ENCODE measurements at places on chromosomes 11 and 22.

DNA sequence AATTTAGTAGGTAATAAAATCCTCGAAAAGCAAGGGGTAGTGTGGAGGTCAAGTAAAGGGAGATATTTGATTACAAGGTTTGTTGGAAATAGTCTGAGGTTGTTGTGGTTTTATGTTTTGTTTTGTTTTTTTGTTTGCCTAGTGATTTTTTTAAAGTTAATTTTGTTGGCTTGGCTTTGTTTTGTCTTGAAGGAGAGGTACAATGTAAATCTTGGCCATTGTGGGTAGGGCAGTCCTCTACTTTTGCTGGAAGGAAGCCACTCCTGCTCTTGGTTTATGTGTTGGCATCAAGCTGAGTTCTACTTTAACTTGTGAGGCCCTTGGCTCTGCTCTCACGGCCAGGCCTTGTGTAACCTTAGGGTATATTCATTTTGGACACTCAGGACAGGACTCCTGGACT lies 3.2 kb downstream of the AMOTL1 start:
- no peak for DNase-seq

GRCh38 chr22:30777587-30777986 lies 82.9 kb downstream of the OSBP2 start:
- no peak for DNase-seq

- no peak for DNase-seq
Observed at GRCh38 chr22:45262931-45263462, 21.8 kb upstream of the UPK3A start.

GRCh38 chr11:41133023-41133422 lies 326.4 kb downstream of the LRRC4C start:
- no peak for DNase-seq

GRCh38 chr11:33273656-33274055 lies 16.5 kb downstream of the HIPK3 start:
- DNase-seq = no peak

DNA sequence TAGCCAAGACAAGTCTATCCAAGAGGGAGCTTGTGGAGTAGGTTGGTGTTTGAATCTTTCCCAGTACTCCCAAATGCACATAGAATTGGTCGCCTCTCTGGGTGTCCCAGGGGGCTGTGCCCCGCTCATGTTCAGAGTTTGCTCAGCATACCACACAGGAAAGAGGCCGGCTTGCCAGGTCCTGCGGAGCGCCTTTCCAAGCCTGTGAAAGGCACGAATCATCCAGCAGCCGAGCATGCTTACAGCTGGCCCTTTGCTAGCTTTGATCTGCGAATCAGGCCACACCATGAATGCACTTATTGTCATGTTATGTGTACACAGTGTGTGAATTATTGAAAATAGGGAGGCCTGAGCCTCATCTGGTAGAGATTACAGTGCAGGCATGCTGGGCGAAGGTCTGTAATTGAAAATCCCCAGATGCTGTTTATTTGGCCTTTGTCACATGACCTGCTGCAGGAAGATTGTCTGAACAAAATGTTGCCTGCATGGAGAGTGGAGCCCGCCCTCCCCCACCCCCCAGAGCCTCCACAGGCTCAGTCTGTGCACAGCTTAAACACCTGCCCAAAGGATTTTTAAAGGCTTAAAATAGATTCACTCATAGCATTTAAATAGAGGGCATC lies 163.3 kb upstream of the RASSF10 start:
- peak; percentile 75 for DNase-seq

DNA sequence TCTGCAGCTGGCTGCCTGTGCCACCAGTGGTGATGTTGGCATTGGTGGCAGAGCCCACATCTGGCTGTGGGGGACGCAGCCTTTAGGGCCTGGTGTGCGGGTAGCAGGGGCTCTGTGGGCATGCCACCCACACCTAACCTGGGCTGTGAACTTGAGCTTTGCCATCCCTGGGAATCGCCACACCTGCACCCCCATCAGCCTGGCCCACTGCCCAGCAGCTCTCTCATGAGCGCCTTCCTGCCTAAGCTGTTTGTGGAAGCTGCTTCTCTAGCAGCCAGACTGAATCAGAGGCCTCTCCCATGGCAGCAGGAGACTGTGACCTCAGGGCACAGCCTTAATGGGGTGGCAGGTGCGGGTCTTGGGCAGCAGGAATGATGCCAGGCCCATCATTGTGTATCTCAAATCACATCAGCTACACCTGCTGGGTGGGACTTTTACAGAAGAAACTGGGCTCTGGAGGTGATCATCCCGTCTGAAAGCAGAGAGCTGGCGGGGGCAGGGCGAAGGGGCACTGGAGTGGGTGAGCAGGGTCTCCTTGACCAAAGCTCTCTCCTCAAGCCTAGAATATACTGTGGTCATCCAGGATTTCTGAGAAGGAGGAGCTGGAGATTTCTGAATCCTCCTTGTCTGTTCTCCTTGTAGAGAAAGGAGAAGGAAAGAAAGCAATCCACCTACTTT lies 17.8 kb upstream of the CARS1 start:
- no peak for DNase-seq

DNA sequence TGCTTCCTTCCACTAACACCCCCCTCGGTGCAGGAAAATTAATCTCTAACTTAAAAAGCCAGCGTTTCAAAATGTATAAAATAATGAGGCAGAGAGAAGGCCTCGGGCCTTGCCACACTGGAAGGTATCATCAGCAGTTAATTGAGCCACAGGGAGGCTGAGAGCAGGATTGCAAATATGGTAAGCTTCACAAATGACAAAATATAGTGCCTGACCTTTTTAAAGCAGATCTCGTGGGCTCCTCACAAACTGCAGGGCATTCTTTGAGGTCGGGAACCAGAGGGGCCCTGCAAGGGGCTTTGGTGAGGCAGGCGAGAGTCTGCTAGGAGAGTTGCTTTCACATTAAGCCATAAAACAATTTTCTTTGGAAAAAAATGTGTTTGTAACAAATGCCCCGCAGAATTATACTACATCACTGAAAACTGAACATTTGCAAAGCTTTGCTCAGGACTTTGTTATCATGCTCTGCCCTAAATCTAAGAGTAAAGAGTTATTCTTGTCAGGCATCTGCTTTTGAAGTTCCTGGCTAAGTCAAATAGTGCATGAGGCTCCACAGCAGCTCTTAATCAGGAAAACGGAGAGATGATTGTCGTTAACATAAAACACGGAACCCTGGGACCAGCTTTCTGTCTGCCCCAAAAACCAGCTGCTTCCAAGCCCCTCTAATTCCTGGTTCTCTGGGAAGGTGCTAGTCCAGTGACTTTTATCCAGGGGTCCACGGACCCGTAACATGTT lies 61.4 kb upstream of the SYT13 start:
- DNase-seq = no peak

DNA sequence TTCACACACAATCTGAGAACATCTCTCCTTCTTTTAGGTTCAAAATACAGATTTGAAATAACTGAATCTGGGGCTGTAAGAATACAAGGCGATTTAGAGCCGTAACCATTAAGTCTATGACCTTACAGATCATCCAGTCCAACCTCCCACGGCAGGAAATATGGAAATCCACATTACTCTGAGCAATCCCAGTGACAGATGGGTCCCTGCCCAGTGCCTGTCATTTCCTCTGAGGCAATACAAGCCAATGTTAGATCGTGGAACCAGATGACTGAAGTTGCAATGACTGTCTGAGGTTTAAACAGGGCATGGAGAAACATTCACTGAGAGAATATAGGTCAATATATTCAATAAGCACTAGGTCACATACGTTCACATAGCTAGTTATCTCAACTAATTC lies 77.4 kb upstream of the OR5AK2 start:
- no peak for DNase-seq

DNA sequence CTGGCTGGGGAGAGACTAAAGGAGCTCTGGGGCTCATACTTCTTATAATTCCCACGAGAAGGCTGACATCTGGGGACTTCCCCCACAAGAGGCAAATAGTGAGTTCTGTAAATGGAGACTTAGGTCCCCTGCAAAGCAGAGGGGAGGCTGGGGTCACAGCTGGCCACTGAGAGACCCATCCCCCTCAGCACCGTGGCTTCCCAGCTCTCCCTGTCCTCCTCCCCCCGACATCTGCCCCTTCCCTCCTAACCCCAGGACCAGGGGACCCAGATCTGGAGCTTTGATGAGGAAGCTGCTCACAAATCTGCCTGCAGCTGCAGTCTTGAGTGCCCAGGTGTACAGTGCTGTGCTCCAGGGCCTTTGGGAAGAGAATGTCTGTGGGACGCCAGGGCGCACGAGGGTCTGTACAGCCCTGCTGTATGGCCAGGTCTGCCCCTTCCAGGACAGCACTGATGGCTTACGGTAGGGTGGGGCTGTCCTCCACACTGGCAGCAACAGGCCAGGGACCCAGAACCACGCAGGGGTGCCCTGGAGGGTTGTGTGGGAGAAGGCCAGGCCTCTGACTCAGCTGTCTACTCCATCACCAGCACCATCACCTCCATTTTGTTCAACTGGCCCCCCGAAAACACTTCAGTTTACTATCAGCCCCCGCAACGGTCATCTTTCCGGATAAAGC lies 1.1 kb downstream of the RGL4 start:
- no peak for DNase-seq

- no peak for DNase-seq
Observed at GRCh38 chr22:24338726-24339451, 68.3 kb downstream of the SPECC1L start.

DNA sequence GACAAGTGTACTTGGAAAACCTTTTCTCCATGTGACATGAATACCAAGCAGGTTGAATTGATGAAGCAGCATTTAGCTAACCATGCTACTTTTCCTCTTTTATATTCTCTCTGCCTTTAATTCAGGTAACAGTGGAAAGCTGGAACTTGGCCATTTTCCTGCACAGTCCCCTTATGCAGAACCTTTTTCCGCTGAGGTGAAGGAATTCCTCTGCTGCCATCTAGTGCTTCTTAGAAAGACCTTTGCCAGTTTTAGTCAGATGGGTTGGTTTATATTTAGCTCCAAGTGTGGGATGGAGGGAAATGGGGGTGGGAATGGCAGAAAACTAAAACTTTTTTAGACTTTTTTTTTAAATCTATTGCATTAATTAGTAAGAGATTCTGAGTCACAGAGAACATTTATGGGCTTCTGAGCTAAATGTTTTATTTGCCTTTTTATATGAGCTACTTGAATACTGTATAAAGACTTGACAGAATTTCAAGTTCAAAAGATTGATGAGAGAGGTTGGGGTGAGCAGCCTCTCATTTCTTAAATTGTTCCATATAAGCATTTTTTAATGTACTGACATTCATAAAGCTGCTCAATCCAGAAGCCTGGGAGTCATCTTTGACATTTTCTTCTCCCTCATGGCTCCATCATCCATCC lies 153.9 kb upstream of the ZC3H12C start:
- peak; percentile 40 for DNase-seq

GRCh38 chr11:125111001-125111342 lies 454 bp downstream of the TMEM218 start:
- no peak for DNase-seq

GRCh38 chr22:27238935-27239510 lies 562.5 kb downstream of the MN1 start:
- DNase-seq = peak; percentile 70

- no peak for DNase-seq
Observed at GRCh38 chr11:96279018-96279895, 63.7 kb downstream of the MAML2 start.

DNA sequence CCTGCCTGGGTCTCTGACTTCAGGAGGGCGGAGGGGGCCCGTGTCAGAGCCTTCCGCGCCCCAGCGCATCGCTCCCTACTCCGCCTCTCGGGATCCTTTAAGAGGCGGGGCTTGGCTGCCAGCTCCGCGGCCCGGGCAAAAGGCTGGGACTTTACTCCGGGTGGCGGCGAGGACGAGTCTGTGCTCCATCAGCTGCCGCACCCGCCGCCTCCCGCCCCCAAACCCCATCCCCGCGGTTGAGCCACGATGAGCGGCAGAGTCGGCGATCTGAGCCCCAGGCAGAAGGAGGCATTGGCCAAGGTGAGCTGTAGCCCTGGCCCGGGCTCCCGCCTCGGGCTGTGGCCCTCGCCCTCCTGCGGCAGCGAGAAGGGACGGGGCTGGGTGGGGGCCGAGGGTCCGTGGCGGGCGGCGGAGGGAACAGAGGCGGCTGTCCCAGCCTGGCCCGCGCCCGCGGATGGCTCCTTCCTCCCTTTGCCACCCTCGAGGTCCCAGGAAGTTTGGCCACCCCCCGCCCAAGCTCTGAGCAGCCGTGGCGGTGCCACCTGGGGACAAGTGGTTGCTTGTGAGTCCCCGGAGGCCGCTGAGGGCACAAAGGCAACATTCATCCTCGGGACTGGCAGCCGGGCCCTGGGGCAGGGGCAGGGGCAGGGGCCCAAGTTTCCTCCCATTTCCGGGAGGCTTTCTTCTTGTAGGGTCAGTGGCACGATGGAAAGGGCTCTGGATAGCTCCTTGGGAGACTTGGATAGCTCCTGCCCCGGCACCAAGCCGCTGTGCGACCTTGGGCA lies at the start of gene SEC14L2:
Gene SEC14L2 (plus strand): TSS at position 148 of the 785 bp plus-strand sequence. CDS start 99 bp downstream, at position 247.
- no peak for DNase-seq

- no peak for DNase-seq
Observed at GRCh38 chr11:62600367-62601121, 1.1 kb downstream of the MTA2 start.

DNA sequence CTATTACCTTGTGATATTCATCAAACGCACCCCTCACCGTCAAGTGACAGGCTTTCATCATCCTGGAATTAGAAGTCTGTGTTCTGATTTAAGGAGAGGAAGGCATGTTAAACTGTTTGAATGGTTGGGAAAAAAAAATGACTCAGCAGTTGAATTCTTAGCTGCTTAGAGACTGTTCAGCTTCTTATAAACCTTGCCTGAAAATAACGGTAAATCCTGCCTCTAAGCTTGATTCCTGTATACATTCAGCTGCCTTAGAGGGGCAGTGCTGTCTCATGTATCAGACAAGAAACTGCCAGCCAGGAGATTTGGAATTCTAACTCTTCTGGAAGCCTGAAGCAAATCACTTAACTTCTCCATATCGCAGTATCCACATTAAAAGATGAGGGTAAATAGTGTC lies 437.4 kb downstream of the JRKL start:
- DNase-seq = no peak

- no peak for DNase-seq
Observed at GRCh38 chr22:28989484-28989883, 72.1 kb downstream of the C22orf31 start.

GRCh38 chr11:107017104-107017432 lies 1.2 kb downstream of the GUCY1A2 start:
- DNase-seq = no peak

- DNase-seq = no peak
Observed at GRCh38 chr11:76166314-76166713, 40.0 kb downstream of the WNT11 start.

- DNase-seq = no peak
Observed at GRCh38 chr22:22943521-22944267, 56.1 kb downstream of the IGLL5 start.

- DNase-seq = no peak
Observed at GRCh38 chr11:107777110-107777509, 65.3 kb upstream of the SLN start.

GRCh38 chr11:106152824-106153223 lies 75.4 kb downstream of the AASDHPPT start:
- no peak for DNase-seq

- DNase-seq = no peak
Observed at GRCh38 chr11:114211444-114212121, 84.6 kb upstream of the NNMT start.

DNA sequence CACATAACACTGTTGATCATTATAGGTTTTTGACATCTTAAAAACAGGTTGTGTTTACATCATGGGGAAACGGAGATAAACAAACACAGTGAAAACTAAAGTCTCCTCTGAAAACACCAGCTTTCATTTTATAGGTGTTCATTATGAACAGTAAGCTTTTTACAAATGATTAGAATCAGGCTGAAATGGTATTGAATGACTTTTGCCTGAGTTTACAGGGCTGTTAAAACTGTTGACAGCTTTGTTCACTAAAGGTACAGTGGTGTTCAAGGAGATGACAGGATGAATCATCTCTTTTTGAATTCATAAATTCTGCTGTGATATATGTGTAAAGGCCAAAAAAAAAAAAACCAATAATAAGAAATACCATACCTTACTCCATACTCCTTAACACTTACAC lies 184.6 kb upstream of the CNTN5 start:
- DNase-seq = no peak
